ENCODE measurements at places on chromosomes 16 and 17.

DNA sequence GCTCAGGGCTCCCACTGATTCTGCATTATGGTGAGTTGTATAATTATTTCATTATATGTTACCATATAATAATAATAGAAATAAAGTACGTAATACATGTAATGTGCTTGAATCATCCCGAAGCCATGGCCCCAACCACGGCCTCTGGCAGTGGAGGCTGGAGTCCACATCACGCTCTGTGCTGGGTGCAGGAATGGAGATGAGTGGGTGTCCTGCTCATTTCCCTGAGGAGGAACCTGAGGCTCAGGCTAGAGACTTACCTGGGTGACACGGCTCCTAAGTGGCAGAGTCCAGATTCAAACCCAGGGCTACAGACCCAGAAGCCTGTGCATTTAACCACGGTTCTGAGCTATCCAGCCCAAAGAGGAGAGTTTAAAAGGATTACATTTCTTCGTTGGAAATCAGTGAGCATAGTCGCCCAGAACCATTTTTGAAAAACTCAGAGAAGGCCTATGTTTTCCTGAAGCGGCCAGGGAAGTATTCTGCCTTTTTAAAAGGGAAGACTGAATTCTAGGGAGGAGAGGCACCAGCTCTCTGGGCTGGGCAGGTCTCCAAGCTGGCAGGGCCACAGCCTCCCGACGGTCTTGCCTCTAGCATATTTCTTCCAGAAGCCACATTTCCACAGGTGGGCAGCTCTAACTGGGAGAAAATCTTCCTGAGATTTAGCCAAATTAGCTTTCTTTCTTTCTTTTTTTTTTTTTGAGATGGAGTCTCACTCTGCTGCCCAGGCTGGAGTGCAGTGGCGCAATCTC, 6.7 kb downstream of the IL4R start:
- DNase-seq: no peak

- DNase-seq: no peak
These were observed 10.0 kb upstream of the SLC4A1 start for GRCh38 chr17:44277976-44278375.

- DNase-seq: peak; percentile 79
These were observed 25.2 kb upstream of the CIBAR2 start for GRCh38 chr16:85137323-85138072.

DNA sequence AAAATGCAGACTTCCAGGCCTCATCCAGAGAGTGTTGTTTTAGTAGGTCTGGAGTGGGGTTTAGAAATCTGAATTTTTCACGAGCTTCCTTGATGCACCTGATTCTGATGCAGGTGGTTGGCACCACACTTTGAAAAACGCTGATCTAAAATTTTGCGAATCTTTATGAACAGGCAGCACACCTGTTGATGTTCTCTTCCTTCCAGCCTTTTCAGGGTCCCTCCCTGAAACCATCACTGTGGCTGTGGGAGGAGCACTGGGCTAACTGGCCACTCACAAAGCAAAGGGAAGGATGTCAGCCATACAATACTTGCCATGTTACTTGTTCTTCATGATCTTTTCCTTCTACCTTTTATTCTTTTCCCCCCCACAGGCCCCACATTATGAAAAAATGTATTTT, 14.2 kb downstream of the LDAF1 start:
- DNase-seq: no peak

DNA sequence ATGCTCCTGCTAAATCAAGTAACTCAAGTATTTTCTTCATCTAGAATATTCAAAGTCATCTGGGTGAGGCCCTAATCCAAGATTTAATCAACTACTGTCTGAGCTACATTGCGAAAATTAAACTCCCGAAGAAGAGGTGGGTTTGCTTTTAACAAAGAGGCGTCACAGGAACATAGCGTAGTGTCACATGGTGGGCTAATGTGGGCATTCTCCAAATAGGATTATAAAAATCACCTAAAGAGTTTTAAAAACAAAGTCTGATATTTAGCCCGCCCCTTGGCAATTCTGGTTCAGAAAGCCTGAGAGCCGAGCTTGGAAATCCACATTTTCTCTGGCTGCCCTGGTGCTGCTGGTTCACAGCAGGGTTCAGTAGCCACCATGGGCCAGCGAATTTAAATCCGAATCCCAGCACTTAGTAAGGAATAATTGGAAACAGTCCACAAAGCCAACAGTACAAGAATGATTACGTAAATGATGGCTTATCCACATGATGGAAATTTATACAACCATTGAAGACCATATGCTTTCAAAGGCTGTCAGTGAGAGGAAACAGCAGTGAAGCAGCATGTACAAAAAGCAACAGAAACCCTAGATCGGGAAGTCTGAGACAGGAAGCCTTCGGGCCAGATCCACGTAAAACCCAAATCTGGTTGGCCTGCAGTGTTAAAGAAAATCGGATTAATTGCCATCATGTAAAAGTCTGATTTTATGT, 8.8 kb downstream of the PMM2 start:
- no peak for DNase-seq

DNA sequence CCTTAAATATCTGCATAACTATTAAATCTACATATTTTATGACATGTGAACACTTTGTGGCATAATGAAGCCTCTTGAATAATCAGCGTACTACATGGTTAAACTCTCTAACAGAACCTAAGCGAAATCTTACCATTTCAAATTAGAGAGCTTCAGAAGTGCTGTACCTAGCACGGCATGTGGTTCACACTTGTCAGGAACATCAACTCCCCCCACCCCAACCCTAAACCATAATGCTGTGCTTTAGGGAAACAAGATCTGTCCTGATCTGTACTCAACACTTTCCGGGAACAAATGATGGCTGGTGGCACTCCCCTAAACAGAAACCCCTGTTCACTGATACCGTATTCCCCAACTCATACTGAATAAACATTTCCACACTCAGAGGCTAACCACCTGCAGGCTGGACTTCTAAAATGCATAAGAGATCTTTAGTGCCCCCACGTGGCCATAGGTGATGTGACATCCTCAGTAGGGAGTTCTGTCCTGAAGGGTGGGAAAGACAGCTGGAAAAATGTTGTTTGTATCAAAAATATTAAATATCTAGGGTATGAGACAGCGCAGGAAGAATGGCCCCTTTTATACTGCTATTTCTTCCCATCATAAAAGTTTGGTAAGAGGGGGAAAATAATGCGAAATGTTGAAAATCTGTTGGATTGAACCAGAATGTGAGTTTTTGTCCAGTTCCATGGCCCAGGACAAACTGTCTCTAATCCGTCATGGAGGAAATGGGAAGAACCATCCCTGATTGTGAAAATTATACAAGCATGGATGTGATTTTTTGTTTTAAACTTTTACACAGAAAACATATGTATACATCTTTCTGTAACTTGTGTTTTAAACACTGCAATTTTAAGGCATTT, 88.6 kb downstream of the USP31 start:
- DNase-seq: peak; percentile 22

- DNase-seq: no peak
These were observed 12.7 kb upstream of the DOC2B start for GRCh38 chr17:193841-194806.

DNA sequence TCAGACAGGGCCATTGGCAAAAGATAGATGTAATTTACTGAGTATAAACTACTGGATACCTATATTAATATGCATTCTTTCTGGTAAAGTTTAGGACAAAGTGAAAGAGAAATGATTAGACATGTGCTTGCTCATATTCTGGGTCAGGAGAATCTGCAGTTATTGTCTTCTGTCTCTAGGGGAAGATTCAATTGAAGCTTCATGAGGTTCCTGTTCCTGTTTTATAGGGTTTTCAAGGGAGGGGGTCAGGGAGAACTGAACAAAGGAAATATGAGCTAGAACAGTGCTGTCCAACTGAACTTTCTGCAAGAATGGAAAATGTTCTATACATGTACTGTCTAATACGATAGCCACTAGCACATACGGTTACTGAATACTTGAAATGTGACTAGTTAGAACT, 59.3 kb upstream of the CORO6 start:
- no peak for DNase-seq

- no peak for DNase-seq
These were observed 1.1 kb downstream of the MPP2 start for GRCh38 chr17:43905985-43906852.

- DNase-seq: no peak
These were observed 848 bp upstream of the KRT19 start for GRCh38 chr17:41528959-41529353.

- DNase-seq: no peak
These were observed 1380.6 kb downstream of the CDH8 start for GRCh38 chr16:60655514-60656153.

DNA sequence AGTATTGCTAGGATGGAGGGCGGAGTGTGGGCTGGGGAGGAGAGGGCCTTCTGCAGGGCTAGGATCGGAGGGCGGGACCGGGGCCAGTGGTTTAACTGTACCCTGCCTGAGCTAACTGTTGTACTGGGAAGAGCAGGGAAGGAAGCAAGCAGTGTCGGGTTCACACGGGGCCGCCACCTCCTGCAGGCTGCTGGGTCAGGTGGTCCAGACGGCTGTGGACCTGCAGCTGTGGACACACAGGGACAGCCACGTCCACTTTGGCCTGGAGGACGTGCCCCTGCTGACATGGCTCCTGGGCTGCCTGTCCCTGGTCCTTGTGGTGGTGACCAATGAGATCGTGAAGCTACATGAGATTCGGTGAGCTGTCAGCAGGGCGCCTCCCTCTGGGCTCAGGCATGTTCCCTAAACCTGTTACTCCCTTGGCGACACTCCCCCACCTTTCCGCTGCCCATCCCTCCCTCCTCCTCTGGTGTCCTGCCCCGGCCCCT, 16.6 kb downstream of the CASKIN2 start:
- no peak for DNase-seq

- DNase-seq: no peak
These were observed 110.0 kb upstream of the CIBAR2 start for GRCh38 chr16:85222155-85222863.

- peak; percentile 36 for DNase-seq
These were observed 4.7 kb upstream of the GFAP start for GRCh38 chr17:44919885-44920564.

DNA sequence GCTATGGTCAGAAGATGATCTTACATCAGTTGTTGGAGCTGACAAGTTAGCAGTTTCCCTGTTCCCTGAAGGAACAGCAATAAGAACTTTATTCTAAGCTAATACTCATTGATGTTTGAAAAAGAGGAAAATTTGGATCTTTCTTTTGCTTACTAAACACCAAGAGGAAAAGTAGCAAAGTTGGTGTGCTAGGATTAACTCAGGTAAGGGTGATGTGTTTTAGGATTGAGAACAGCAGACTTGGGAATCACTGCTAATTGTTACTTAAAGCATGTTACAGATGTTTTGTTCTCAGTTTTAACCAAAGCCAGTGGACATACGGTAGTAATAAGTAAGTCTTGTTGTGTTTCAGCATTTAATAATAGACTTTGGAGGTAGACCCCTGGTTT, 3.7 kb downstream of the SETD6 start:
- no peak for DNase-seq

DNA sequence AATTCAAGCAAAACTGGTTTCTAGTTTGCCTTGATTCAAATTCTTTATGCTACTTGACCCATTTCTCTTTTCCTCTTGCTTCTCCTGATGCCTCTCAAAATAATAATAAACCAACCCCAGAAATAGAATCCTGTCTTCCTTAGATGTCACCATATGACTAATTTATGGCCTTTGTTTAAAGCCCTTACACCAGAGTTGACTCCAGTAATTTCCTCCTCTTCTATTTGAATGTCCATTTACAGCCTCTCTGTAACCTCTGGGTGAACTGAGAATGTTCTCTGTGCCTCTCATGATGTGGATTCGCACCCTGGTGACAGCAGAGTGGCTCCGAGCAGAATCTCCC, 31.5 kb downstream of the ZFHX3 start:
- DNase-seq: no peak

GRCh38 chr17:12814718-12815117, 25.4 kb downstream of the ARHGAP44 start:
- DNase-seq: no peak

- no peak for DNase-seq
These were observed 27.8 kb downstream of the CASKIN2 start for GRCh38 chr17:75487351-75488070.

DNA sequence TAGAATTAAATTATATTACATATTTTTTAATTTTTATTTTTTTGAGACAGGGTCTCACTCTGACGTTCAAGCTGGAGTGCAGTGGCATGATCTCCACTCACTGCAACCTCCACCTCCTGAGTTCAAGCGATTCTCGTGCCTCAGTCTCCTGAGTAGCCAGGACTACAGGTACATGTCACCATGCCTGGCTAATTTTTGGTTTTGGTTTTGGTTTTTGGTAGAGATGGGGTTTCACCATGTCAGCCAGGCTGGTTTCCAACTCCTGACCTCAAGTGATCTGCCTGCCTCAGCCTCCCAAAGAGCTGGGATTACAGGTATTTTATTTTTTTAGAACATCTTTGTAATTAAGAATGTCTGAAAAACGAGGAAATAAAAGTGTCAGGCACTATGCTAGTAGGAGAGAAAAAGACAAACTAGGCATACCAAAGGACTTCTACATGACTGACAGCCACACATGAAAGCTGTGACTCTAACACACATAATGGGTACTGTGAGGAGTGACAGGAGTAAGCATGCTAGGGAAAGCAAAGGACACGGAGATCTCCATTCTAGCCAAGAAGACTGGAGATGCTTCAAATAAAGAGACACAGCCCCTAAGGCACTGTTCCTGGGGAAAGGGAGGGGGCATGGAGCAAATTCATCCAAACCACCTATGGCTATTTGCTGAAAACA, 7.3 kb downstream of the GNA13 start:
- no peak for DNase-seq

DNA sequence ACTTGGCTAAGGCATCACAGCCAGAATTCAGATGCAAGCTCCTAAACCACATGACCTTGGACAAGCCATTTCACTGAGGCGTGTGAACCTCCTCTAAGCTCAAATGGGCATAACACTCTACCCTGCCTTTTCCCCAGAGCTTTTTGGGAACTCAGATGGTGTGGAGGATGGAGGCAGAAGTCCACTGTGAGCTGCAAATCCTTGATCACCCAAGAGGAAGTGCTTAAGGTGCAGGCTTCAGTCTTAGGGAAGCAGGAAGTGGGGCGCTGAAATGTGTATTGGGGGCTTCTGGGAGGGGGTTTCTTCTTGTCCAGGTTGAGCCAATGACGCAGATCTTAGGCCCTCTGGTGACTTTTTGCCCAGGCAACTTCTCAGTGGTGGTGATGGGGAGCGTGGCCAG, 12.9 kb downstream of the CIITA start:
- no peak for DNase-seq

GRCh38 chr17:19022128-19022527, 17.6 kb upstream of the FAM83G start:
- no peak for DNase-seq

GRCh38 chr16:79049040-79049439, 551.5 kb downstream of the MAF start:
- no peak for DNase-seq

GRCh38 chr17:77455111-77455890, 314.5 kb downstream of the SEC14L1 start:
- DNase-seq: no peak

DNA sequence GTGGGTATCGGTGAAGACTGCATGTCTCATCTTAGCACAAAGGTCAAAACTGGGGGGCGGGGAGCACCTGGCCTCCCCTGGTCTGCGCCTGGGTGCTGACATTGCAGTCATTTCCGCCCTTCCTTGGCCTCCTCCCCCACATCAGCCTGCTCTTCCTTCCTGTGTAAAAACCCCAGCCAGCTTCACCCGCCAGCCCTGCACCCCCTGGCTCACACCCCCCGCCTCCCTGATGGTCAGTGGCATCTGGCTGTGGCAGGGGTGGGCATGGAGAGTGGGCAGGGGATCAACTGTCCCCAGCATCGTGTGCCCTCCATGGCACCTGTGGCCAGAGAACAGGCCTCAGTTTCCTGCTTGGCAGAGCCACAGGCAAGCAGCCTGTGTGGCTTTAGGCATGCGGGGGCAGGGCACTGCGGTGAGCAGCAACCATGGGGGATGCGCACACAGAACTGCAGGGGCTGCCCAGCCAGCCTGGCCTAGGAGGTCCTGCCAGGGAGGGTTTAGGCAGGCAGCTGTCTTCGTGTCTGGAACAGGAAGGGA, 26.5 kb upstream of the LASP1NB start:
- DNase-seq: peak; percentile 60

Data from skeletal muscle cell (primary cell).